ENCODE measurements at places on chromosomes 12 and 14.

- DNase-seq = peak; percentile 96
These were observed 109.4 kb upstream of the SSTR1 start for GRCh38 chr14:38098074-38098836.

DNA sequence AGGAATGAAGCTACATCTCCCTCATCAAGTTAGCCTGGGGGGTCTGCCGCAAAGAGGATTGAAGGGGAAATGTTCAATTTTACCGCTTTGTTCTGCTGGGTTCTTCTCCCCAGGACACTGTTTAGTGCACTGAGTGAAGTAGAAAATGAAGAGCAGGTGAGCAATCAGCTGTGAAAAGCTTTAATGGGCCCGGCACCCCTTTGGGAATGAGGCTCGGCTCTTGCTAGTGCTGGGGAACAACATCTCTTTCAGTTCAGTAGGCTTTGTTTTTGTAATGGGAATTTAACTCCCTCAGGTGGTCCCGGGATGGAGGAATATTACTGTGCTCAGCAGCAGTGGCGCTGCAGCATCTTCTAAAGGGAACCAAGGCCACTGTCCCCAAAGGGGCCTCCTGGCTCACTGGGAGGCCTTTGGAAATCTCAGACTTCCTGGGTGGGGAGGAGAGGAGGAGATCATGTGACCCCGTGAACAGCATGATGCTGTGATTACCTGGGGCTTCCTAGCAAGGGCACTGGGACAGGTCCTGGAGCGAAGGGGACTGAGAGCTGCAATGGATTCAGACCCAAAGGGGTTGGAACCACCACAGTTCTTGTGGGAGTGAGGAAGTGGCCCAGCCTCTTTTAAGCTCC lies 85.2 kb upstream of the MAX start:
- DNase-seq = no peak

- peak; percentile 48 for DNase-seq
These were observed 1.4 kb downstream of the PLXNC1 start for GRCh38 chr12:94149781-94150239.

GRCh38 chr12:123278101-123278627 lies 6.5 kb upstream of the CDK2AP1 start:
- DNase-seq = no peak

DNA sequence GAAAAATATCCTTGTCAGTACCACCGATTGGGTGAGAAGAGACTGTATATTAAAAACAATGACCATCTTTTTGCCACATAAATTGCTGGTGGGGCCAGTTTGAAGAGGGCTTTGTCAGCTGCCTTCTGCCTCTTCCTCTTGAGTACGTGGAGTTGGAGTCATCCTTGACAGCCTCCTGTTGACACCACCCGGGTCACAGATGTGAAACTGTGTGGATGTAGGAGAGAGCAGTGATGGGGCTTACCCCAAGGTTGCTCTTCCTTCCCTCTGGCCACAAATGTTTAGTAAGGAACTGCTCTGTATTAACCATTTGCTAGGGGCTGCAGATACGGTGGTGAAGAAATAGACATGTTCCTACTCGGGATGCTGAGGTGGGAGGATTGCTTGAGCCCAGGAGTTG lies 12.2 kb downstream of the PTPN11 start:
- DNase-seq = no peak

- DNase-seq = no peak
These were observed 5.0 kb upstream of the FBRSL1 start for GRCh38 chr12:132484891-132485441.

GRCh38 chr12:63047146-63047545 lies 103.9 kb downstream of the AVPR1A start:
- DNase-seq = no peak

DNA sequence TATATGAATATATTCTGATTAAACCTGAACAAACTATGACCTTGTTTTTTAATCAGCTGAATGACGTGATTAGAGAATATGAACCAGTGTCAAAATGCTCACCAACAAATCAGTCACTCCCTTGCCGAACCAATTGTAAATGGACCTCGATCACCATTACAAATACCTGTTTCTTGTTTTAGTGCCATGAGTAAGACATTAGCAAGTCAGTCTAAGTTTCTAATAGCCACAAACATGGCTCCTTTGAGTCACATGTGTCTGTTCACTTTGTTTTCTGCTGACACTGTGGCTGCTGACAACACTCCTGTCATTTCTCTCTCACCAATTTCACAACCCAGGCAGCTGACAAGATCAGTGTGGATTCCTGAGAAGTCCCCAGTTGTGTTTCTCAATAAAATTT lies 286.2 kb upstream of the MDGA2 start:
- no peak for DNase-seq

DNA sequence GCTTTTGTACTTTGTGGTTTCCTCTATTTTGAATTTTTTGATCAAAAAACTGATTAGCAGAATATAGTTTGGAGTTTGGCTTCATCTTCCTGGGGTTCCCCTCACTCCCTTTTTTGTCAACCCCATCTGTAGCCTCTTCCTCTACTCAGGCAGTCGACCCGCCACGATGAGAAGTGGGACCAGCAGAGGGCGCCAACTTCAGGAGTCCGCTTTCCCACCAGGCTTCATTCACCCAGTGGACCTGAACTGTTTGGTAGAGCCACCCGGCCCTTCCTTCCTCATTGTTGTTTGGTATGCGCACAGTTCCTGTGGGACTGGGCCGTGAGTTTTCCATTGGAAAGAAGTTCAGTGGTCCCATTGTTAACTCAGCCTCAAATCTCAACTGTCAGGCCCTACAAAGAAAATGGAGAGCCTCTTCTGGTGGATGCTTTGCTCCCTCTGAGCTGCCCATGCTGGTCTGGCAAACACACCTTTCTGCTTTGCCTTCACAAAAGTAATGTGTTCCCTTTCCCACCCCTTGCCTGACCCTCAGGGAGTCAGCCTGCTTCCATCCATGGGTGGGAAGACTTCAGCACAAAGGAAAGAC lies 21.7 kb downstream of the TMBIM6 start:
- peak; percentile 51 for DNase-seq
